Tibial artery (tissue), 4 donors: ENCODE measurements at places on chromosomes 12 and 14.
A peak's percentile ranks its signal among the peaks of the same experiment; 100 is the strongest.

- DNase-seq, result no peak
Observed at GRCh38 chr12:78306236-78306635, 475.5 kb downstream of the NAV3 start.

DNA sequence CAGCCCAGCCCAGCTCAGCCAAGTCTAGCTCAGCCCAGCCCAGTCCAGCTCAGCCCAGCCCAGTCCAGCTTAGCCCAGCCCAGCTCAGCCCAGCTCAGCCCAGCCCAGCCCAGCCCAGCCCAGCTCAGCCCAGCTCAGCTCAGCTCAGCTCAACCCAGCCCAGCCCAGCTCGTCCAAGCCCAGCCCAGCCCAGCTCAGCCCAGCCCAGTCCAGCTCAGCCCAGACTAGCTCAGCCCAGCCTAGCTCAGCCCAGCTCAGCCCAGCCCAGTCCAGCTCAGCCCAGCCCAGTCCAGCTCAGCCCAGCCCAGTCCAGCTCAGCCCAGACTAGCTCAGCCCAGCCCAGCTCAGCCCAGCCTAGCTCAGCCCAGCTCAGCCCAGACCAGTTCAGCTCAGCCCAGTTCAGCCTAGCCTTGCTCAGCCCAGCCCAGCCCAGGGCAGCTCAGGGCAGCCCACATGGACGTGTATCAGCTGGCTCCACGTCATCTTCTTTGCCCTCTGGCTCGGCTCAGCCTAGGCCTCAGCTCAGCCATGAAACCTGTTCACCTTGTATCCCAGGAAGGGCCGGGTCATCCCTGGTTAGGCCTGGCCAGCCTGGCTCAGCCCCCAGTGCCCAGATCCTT, 185.6 kb downstream of the TMEM121 start:
- no peak for DNase-seq

- DNase-seq, result peak; percentile 87
Observed at GRCh38 chr12:67648521-67649260, at the start of gene DYRK2. Gene DYRK2 (plus strand): TSS chr12:67648745. CDS start chr12:67649134, 389 bp downstream.

DNA sequence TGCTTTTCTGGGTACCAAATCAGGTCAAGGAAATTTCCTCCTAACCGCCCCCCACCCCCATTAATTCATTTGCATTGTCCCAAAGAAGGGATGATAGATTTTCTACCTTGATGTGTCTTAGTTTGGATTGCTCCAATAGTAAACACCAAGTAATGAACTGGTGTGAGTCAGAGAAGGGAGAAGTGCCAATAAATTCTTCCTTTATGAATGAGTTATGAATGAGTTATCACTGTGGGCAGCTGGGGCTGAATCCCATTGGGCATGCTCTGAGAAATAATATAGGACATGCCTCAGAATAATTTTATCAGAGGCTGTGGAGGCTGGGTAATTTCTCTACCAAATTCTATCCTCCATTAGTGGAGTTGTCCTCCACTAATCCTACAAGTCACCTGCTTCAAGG, 277.9 kb upstream of the FLRT2 start:
- no peak for DNase-seq

DNA sequence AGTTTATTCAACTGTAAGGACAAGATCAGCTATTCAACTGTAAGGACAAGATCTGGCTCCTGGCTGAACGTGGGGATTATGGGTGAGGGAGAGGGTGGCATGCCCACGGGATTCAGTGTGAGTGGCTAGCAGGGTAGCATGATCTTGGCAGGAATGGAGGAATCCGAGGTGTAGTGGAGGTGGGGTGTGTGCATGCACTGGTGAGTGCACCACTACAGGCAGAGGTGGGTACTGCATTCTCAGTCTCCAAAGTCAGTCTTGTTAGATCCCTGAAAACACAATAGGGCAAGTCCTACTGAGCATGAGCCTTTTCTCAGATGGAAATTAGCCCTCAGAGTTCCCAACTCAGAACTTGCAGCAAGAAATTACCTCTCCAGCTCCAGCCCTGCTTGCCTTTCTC, 32.2 kb upstream of the DCD start:
- no peak for DNase-seq

DNA sequence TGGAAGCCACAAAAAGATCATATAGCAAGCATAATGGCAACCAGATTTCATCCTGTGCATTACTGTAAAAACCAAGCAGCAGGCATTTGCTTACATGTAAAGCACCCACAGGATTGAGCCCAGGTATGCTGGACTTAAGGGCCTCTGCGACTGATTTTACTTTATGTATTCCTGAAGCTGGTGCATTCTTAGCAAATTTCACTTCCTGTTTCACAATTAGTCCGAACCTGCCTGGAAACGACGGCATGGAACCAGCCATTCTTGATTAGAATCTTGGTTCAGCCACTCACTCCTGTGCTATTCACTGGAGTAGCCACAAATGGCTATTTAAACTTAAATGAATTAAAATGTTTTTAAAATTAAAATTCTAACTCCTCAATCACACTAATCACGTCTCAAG, 239.2 kb downstream of the NUAK1 start:
- no peak for DNase-seq

DNA sequence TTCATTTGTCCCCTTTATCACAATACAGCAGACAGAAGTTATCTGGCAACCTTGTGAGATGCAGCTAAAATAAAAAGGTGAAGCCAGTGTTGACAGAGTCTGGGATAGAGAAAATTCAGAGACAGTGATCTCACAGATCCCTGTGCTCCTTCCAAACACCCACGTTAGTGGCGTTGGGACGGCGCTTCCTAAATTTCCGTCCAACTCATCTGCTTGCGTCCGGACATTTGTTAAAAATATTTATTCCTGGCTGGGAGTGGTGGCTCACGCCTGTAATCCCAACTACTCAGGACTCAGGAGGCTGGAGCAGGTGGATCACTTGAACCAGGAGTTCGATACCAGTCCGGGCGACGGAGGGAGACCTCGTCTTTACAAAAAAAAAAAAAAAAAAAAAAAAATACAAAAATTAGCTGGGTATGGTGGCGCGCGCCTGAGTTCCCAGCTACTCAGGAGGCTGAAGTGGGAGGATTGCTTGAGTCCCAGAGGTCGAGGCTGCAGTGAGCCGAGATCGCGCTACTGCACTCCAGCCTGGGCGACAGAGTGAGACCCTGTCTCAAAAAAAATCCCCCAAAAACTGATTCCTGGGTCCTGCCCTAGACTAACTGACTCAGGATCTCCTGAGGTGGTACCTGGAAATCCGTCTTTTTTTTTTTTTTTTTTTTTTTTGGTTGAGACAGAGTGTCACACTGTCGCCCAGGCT, 708 bp upstream of the TCTN1 start:
- no peak for DNase-seq

DNA sequence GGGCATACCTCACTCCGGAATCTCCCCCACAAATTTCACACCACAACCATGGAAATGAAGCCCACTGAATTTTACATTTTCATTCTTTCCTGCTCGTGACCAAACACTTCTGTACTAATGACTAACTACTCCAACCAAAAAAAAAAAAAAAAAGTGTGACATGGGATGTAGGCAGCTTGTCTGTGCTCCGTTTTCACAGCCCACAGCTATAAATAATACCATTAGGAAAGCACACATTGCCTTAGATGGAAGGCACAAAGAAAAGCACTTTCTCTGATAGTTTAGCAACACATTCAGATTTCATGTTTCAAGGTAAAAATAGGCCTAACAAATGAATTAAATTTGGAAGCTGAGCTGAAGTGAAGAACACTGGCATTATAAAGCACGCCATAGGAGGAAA, 42.5 kb downstream of the DUSP6 start:
- no peak for DNase-seq

DNA sequence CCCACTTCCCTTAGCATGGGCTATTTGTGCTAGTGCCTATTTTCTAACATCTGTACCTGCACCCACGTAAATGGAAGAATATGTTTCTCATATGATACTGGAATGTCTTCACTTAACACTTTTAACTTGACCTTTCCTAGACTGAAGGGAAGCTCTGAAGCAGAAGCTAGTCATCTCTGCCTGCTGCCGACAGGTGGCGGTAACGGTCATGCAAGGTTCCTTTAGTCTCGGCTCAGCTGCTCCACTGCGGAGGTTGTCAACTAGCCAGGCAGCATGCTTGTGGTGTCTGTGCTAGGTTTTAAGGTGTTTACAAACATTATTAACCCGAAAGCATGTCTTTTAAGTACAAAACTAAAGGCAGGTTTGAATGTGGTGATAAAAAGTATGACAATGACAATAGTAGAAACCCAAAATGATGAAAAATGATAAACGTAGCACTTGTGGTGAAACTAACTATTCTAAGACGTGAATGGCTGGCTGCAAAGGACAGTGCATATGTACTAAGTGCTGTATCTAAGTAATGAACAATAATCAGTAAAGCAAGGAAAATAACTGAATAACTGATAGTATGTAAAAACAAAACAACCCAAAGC, 117.2 kb downstream of the GRIN2B start:
- DNase-seq, result peak; percentile 72

GRCh38 chr12:131836193-131836592, 8.0 kb downstream of the MMP17 start:
- DNase-seq, result no peak

GRCh38 chr12:51751661-51752060, 96.9 kb downstream of the FIGNL2 start:
- DNase-seq, result no peak

- no peak for DNase-seq
Observed at GRCh38 chr12:65335021-65335714, 56.7 kb downstream of the MSRB3 start.

- no peak for DNase-seq
Observed at GRCh38 chr14:104881369-104881979, 16.4 kb downstream of the CEP170B start.

- no peak for DNase-seq
Observed at GRCh38 chr12:64452559-64453329, 824 bp downstream of the TBK1 start.

GRCh38 chr12:118842866-118843265, 138.5 kb upstream of the SRRM4 start:
- no peak for DNase-seq

DNA sequence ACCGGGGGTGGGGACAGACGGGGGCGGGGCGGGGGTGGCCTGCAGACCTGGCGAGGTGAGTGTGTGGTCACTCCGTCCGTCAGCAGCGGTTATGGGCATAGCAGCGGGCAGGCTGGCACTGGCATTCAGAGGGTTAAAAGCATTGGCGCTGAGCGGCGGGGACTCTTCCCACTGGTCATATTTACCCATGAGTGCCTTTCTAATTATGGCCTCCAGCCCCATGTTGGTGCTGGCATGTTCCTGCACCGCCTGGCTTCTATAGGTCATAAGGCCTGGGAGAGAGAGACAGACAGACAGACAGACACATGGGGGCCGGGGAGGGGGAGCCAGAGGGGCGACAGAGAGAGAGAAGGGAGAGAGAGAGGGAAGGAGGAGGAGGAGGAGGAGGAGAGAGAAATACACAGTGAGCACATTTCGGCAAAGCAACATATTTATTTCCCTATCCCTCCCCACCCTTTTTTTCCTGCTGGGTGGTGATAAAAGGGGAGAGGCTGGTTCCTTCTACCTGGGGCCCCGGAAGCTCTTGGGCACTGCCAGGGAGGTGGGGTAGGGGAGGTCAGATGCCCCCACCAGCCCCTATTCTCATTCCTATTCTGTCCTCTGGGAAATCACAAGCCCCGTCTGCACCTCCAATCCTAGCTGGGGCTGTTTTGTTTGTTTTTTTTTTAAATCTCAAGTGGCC, 32.6 kb downstream of the RFLNA start:
- no peak for DNase-seq

DNA sequence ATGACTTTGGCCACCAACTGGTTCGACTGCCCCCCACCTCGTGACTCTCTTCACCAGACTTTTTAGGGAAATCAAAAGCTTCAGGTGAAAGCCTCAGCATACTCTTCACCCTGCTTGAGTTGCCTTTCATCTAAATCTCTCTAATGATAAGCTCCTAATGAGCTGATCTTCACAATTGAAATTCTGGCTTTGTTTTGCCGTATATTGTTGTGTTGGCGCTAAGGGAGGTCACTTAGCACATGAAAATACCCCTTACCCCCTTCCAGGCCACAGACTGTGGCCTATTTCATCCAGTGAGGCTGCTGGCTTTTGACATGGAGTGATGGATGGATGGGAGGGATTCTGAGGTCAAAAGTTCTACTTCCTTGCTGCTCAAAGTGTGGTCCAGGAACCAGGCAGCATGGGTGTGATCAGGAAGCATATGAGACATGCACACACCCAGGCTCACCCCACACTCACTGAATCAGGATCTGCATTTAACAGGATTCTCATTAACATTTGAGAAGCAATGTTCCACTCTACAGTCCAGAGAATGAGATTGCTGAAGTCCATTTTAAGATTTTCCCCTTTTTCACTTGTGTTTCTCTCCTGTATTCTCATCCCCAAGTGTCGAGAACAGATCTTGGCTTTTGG, 131.4 kb downstream of the DACT1 start:
- no peak for DNase-seq

DNA sequence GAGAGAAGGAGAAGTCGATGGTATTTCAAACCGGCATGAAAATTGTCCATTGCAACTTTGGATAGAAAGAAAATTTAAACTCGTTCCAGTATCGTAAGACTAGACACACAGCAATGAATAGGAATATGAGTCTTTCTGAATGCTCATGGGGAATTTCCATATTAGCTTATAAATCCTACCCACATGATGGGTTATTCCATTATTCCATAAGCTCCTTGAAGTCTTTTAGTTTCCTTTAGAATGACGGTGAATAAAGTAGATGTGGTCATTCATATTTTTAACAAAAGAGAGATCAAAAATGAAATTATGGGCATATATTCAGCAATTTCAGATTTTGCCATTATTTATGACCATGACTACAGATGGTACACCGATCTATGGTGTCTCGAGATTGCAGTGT, 163.4 kb upstream of the HMGA2 start:
- no peak for DNase-seq

DNA sequence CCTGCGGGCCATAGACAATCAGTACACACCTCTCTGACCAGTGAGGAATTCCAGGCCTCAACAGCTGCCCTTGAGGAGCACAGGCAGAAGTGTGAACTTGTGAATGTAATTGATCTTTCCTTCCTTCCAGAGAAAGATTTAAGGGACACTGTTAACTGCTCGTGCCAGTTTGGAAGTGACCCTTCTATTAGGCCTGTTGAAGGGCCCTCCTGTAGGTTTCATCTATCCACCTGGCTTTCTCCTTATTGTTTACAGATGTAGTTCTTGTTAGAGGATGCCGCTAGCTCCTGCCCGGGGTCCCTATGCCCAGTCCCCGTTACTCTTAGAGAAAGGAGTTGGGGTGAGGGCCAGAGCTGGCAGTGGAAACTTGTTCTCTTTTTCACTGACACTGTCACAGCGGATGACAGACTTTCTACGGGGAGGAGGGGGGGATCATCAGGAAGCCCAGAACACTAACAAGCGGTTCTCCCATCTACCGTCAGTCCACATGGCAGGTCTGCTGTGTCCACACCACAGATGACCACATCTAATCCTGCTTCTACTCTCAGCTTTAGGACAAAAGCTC, 42.6 kb downstream of the SH2B3 start:
- no peak for DNase-seq

- DNase-seq, result peak; percentile 81
Observed at GRCh38 chr14:68397371-68397811, 395.5 kb downstream of the ZFP36L1 start.
